ENCODE measurements at places on chromosomes 6 and 20. TPM values are rescaled to one million over a fixed set of nuclear protein-coding genes. Genes with fewer than 3 reads are reported as not detected.

SAMD5 gene
- not detected for total RNA-seq

KCNK16 gene
- total RNA-seq: not detected

DNA sequence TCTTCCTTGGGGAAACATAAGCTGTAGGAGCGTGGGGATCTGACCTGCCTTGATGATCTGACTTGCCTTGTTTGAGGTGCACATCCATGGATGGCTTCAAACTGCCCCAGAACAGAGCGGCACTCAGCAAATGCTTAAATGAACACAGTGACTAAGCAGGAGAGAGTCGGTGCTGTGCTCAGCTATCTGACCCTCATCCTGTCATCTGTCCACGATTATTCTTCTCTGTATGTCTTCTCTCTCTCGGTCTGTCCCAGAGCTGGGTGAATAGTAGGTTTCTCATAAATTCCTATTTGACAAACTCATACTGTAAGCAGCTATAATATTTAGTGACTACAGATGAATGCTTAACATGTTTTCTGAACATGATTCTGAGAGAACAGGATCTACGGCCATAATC lies 37.3 kb downstream of the TRAM2 start:
- no peak for DNase-seq

GRCh38 chr6:30463651-30464618 lies 25.4 kb upstream of the HLA-E start:
- DNase-seq: peak; percentile 78

DNA sequence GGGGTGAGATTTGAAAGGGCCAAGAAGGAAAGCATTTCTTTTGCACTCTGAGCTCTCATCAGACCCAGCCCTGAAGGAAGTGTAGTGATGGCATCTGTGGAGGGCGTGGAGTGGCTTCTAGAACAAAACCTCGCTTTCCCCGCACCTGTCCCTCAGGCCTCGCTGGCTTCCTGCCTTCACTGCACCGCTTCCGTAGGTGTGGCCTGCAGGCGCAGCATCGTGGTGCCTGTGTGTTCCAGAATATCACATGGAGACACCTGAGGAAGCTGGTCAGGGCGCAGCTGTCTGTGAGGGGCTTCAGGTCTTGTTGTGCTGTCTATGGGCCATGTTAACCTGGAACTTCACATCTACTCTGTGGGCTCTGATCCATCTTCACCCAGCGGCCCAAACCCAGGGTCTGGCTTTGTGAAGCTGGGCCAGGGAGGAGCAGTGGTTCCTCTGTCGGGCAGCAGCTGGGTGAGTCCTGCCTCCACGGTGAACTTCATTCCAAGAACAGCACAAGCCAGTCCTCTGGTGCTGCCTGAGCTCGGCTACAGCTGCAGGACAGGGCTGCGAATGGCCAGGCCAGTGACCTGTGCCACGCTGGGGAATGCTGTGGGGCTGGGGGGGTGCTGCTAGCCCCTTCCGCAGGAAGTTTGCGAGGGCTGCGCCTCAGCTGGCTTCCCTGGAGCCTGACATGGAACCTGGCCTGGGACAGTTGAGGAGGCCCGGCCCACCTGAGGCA lies 40.9 kb downstream of the DSTN start:
- peak; percentile 69 for DNase-seq

DNA sequence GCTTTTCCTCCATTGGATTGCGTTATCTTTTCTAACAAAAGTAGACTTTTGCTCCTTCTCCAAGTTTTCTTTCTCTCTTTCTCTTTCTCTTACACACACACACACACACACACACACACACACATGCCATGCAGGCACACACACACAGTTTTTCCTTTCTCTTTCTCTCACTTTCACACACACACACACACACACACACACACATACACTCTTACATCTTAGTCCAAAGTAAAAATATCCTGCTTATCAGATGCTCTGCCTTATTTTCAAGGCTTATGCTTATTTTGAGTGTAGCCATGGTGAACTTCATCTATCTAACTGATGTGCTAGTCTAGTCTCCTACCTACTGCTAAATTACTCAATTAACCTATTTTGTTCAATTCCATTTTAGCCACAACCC lies 34.4 kb upstream of the RAB23 start:
- no peak for DNase-seq

DNA sequence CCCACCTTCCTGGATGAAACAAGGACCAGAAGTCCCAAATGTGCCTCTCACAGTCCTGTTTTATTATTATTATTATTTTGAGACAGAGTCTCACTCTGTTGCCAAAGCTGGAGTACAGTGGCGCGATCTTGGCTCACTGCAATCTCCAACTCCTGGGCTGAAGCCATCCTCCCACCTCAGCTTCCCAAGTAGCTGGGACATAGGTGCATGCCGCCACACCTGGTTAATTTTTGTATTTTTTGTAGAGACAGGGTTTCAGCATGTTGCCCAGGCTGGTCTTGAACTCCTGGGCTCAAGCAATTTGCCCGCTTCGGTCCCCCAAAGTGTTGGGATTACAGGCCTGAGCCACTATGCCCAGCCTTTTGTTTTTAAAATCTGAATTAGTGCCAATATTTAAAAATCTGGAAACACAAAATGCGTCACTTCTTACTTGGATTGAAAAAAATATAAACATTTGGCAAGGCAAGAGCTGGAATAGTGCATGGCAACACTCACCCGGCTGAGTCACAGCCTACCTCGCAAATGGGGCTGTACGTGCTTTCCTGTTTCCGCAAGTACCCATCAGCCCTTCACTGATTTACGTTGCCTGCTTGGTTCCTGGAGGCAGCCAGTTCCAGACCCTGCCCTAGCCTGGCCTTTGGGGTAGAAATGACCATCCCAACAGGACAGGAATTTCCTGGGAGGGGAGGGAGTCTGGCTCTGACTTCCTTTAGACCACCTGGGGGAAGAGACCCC lies 6.3 kb downstream of the SDCBP2 start:
- DNase-seq: no peak

LPA gene
- total RNA-seq: not detected

PLG gene
- not detected for total RNA-seq

GRCh38 chr20:58715801-58716475 lies 23.3 kb downstream of the NPEPL1 start:
- DNase-seq: no peak

- DNase-seq: no peak
Measured at GRCh38 chr20:44309763-44310663, 989 bp downstream of the FITM2 start.

GRCh38 chr20:4812216-4812615 lies 90.5 kb downstream of the PRND start:
- DNase-seq: peak; percentile 37

DNA sequence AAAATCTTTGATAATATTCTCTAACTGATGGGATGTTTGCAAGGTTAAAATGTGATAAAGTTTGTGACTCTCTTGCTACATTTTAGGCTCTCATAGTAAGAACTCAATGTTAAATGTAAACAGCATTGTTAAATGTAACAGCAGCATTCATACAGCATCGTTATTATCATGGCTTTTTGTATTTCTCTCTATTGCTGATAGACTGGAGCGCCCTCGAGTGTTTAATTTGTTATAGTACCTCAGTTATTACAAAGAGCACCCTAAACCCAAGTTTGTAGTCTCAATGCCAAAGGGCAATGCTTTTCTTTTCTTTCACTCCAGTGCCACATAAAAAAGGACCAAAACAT lies 14.9 kb upstream of the TTPAL start:
- no peak for DNase-seq
